ENCODE measurements at places on chromosomes 5 and 9. TPM values are rescaled to one million over a fixed set of nuclear protein-coding genes. Genes with fewer than 3 reads are reported as not detected.

Gene DND1
- total RNA-seq: 0.52 TPM

Gene IL3
- total RNA-seq: not detected

Gene LCN10
- total RNA-seq: 1.2 TPM

Gene ANKRD18A
- total RNA-seq: 2.8 TPM

Gene TOR4A
- total RNA-seq: 2.0 TPM

Gene LCN15
- 0.05 TPM for total RNA-seq

Gene CDC20B
- total RNA-seq: 0.19 TPM

Gene MPDZ
- 5.1 TPM for total RNA-seq

GRCh38 chr9:71734950-71735349, 33.4 kb downstream of the CEMIP2 start:
- no peak for DNase-seq

DNA sequence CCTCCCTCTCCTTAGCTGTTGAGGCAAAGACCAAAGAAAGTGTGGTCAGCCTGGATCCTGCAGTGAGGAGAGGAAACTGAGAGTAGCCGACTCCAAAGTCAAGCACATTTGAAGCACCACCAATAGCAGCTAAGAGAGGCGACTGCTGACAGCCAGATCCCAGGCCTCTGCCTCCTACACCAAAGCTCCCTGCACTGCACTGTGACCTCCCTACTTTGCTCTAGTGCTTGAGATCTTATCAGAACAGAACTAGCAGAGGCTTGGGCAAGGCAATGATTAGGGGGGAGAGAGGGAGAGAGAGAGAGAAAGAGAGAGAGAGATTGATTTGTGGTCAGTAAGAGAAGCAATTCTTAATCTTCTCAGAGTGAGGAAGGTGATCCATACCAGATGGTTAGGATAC, 216.3 kb downstream of the CDK5RAP2 start:
- DNase-seq: no peak

DNA sequence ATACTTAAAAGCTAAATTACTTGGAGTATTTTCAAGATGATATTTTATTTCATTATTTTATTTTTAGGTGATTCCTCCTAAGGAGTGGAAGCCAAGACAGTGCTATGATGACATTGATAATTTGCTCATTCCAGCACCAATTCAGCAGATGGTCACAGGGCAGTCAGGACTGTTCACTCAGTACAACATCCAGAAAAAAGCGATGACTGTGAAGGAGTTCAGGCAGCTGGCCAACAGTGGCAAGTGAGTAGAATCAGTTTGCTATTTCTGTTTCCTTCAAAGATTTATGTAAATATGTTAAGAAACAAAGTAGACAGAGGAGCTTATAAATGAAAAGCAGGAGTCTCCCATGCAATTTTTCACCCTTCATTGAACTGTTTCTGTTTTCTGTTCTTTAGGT, 47.8 kb downstream of the KDM4C start:
- no peak for DNase-seq

GRCh38 chr5:23446424-23446823, 61.0 kb upstream of the PRDM9 start:
- no peak for DNase-seq

- no peak for DNase-seq
These were observed 93.5 kb upstream of the NR3C1 start for GRCh38 chr5:143496943-143497342.

GRCh38 chr5:7856855-7857254, 5.9 kb upstream of the CFAP90 start:
- no peak for DNase-seq

DNA sequence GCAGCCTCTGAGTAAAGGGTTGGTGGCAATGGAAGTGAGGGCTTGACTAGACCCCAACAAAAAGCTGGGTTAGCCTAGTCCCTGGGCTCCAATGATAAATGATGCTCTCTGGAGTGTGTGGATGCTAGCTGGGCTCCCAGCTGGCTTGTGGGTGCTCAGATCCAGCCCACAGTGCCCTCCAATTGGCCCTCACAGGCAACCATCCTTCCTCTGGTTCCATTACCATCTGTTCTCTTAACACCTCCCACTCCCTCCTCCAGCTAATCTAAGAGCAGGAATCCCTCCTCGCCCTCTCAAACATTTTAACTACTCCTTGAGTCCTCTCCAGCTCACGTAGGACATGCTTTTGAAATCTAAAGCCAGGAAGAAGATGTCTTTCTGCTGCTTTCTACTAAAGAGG, 25.2 kb upstream of the FRMD3 start:
- no peak for DNase-seq

GRCh38 chr9:133076691-133077090, 14.9 kb downstream of the CEL start:
- DNase-seq: no peak

DNA sequence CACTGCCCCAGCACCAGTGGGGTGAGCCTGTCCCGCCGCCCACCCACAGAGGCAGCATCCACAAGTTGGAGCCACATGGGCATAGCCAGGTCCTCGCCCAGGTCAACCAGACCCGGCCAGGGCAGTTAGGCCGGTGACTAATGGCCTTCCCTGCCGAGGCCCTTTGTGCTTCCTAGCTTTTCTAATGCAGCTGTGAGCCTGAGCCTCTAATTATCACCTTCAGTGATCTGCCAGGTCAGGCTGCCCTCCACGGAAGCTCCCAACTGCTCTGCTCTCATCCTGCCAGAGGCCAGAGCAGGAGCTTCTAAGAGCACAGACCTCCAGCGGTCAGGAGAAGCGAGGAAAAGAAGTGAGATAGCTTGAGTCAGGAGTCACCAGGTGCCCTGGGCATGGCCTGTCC, 87.1 kb upstream of the PPP1R26 start:
- no peak for DNase-seq

DNA sequence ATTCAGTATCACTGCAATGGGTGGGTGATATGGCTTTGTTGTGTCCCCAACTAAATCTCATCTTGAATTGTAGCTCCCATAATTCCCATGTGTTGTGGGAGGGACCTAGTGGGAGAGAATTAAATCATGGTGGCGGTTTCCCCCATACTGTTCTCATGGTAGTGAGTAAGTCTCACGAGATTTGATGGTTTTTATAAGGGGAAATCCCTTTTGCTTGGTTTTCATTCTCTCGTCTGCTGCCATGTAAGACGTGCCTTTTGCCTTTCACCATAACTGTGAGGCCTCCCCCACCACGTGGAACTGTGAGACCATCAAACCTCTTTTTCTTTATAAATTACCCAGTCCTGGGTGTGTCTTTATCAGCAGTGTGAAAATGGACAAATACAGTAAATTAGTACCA, 9.5 kb upstream of the NANS start:
- DNase-seq: no peak

- DNase-seq: no peak
These were observed 7.4 kb downstream of the UGCG start for GRCh38 chr9:111904026-111904425.

GRCh38 chr5:161286066-161286655, 260.4 kb downstream of the GABRB2 start:
- DNase-seq: no peak
